ENCODE measurements at places on chromosomes 6 and 20. TPM values are rescaled to one million over a fixed set of nuclear protein-coding genes. Genes with fewer than 3 reads are reported as not detected.

The LY6G5B gene
- 12.7 TPM for total RNA-seq

The CPNE5 gene
- total RNA-seq = 0.96 TPM

DNA sequence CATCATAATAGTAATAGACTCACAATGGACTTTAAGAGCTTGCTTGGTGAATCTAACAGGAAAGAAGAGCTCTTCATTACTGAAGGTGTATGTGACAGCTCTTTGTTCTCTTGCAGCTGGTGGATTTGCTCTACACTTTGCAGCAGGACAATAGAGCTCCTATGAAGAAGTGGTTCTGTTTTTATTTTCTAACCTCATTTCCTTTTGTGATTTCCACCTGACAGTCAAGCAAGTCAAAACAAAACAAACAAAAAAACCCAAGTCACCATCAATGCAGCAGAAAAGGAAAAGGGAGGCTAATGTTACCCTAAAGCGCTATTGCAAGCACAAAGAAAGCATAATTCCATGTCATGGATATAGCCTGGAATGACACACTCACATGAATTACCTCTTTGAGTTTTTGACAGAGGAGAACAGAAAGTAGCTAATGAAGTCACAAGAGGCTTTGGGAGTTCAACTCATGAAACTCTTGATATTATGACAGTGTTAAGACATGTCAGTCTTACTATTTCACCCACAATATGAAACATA lies 1188.1 kb downstream of the EPHA7 start:
- no peak for DNase-seq

GRCh38 chr6:105601541-105602236 lies 198.8 kb upstream of the PREP start:
- peak; percentile 52 for DNase-seq

The SIRPD gene
- total RNA-seq = not detected

The NTSR1 gene
- total RNA-seq = under 0.01 TPM

- DNase-seq = no peak
Observed at GRCh38 chr6:5044866-5045265, 40.3 kb upstream of the PPP1R3G start.

The TP53TG5 gene
- total RNA-seq = not detected

GRCh38 chr20:41003143-41003935 lies 25.3 kb upstream of the TOP1 start:
- DNase-seq = peak; percentile 60

The SLC35D3 gene
- total RNA-seq = not detected

DNA sequence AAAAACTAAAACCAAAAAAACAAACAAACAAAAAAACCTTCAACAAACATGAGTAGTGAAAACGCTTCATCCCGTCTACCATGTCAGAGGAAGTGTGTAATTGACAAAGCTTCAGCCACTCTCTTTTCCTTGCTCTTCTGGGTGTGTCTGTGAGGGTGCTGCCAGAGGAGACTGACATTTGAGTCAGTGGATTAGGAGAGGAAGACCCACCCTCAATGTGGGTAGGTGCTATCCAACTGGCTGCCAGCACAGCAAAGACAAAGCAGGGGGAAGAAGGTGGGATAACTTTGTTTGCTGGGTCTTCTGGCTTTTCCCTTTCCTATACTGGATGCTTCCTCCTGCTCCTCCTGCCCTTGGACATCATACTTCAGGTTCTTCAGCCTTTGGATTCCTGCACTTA lies 145.6 kb downstream of the TASP1 start:
- DNase-seq = no peak

The SLA2 gene
- total RNA-seq = 0.66 TPM

DNA sequence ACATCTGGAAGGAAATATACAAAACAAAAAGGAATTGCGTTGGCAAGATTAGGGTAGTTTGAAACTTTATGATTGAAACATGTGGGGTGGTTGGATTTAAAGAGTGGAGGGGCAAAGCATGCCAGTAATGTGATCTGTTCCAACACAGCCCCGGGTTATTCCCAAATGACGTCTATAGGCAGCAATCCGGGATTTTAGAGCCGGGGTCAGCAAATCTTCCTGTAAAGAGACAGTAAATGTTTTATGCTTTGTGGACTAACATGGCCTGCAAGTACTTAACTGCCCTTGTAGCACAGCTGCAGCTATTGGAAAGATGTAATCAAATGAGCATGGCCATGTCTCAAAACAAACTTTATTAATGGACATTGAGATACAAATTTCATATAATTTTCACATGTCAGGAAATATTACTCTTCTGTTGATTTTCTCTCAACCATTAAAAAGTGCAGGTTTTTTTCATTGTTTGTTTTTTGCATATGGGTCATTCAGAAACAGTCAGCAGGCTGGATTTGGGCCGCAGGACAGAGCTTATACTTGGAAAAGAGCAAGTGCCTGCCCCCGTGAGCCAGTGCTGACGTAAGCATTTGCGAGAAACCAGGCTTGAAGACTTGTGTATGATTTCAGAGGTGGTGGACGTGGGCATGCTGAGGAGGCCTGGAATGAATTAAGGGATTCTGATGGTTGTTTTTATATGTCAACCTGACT lies 136.5 kb downstream of the DOK5 start:
- no peak for DNase-seq

The FOXQ1 gene
- 1.5 TPM for total RNA-seq

- no peak for DNase-seq
Observed at GRCh38 chr6:159646733-159647132, 46.3 kb downstream of the SOD2 start.

DNA sequence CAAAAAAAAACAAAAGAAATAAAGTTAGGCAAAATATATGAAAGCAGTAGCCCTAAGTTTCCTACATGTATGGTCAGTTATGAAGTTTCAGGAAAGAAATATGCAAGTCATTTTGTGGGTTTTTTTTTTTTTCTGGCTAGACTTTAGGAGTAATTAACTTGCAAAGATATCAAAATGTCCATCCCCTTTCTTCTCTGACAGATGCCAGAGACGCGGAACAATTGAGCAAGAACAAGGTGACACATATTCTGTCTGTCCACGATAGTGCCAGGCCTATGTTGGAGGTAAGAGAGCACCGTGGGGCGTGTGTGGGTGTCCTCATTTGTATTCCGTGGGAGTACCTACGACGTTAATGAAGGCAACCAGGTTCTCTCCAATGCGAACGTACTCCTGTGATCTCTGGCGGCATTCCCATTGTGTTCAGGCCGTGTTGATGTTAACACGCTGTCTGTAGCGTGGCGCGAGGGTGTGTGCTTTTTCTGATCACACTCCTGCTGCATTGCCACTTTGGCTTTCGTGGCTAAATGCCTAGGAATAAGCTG lies 19.5 kb downstream of the DUSP22 start:
- no peak for DNase-seq

DNA sequence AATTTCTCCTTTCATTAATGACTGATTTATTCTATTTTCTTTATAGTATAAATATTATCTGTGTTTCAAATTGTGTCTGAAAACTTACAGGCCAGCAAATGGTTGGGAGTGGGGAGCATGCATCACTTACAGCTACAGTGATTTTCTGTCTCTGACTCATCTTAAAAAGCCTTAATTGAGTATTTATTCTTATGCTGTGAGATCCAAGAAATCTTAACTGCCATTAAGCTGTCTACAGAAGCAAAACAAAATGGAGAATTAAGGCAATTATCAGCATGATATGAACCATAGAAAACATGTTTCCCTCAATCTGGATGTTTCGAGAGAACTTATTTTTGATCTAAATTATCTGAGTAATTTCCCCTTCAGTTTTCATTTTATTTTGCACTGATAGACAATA lies 831.2 kb downstream of the KIF16B start:
- DNase-seq = no peak

The SAMD10 gene
- 3.3 TPM for total RNA-seq

The MEI4 gene
- total RNA-seq = not detected

DNA sequence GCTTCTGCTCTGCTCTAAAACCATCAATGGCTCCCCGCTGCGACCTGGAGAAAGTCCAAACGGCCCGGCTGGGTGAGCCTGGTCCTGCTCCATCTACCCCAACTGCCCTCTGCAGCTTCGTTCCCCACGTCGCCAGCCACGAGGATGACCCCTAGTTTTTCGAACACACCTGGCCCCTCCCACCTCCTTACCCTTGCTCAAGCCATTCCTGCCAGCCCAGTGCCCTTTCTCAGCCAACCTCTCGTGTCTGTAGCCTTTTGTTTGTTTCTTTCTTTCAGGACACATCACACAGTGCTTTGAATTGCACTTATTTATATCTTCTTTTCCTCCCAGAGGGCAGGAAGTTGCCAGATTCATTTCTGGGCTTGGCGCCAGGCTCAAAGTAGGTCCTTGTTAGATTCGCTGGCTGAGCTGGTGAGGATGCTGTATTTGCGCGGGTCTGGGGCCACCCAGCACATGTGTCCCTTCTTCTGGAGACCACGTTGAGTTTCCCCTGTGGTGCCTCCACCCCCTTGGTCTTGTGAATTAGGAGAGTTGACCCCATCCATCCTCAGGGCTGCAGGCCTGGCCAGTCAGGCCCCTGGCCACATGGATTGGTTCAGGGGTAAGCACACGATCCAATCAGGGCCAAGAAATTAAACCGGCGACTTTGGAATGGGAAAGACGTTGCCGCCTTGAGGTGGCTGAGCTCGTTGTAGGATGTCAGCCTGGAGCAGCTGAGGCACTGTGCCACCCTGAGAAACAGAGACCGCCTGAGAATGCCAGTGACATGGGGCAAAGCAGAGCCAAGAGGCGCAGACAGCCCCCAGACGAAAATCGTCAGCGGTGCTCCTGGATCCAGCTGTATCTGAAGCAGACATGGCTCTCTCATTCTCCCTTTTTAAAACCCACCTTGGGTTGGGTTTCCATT lies 156.0 kb downstream of the CEBPB start:
- DNase-seq = peak; percentile 93

- DNase-seq = peak; percentile 71
Observed at GRCh38 chr6:41577356-41578216, 31.4 kb downstream of the FOXP4 start.

The SLC16A10 gene
- 1.3 TPM for total RNA-seq

GRCh38 chr6:160252073-160252813 lies 6.4 kb downstream of the SLC22A2 start:
- DNase-seq = no peak

- no peak for DNase-seq
Observed at GRCh38 chr6:6366803-6367202, 46.3 kb upstream of the F13A1 start.

- DNase-seq = no peak
Observed at GRCh38 chr20:22616551-22616950, 32.2 kb upstream of the FOXA2 start.

GRCh38 chr6:8243475-8243874 lies 141.1 kb upstream of the EEF1E1 start:
- no peak for DNase-seq

DNA sequence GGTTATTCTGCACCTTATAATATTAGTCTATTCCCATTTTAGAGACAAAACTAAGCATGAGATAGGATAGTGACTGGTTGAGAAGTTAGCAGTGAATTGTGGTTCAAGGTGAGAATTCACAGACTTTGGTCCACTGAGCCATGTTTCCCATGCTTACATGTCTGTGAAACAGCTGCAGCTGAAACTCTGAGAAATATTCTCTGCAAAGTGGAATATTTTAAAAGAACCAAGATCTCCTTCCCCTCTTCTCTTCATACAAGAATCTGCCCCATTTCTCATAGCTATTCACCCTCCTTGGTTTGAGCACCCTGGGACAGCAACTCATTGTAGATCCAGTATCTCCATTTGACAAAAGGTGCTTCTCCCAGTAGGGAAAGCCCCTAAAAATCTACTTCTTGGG lies 70.2 kb upstream of the TMEM170B start:
- no peak for DNase-seq

DNA sequence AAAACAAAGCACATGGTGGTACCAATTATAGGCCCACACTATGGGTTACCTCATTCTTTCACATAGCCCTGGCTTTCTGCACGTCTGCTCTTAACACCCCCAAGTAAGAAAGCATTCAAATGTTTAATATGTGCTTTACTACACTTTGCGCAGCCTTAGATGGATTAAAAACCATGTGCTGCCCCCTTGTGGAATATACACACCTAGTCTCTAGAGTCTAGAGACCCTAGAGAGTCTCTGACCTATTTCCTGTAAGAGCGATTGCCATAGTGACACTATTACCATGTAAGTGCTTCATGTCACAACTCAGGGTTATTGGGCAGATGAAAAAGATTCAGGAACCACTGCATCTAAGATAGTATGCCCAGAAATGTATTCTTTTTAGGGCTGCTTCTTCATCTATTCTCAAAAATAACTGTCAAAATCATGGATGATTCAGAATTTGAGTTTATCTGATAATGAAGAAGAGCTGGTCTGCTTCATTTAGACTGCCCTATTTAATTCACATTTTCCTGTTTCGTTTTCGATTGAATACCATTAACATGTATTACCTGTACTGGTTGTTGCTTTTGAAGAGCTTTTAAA lies 186.3 kb downstream of the ADGB start:
- no peak for DNase-seq

GRCh38 chr20:33900521-33901131 lies 89.5 kb downstream of the CHMP4B start:
- DNase-seq = no peak

DNA sequence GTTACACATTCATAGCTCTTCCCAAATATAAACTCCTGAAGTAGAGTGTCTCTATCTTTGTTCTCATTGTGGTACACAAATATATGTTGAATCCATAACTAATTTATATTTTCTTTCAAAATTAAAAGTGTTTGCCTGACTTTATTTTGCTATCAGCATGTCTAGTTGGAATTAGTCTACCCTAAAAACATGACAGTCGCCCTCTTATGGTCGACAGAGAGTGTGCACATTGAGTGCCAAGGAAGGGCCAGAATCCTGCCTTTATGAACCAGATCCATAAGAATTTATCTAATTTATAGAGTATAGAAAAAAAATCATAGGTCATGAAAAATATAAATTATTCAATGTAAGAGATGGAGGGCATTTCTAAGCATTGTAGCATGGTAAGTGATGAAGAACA lies 12.3 kb upstream of the DEFB112 start:
- DNase-seq = no peak

The HSPA12B gene
- 9.3 TPM for total RNA-seq

- no peak for DNase-seq
Observed at GRCh38 chr20:1378735-1379125, 14.1 kb downstream of the FKBP1A start.

The PRSS35 gene
- not detected for total RNA-seq

DNA sequence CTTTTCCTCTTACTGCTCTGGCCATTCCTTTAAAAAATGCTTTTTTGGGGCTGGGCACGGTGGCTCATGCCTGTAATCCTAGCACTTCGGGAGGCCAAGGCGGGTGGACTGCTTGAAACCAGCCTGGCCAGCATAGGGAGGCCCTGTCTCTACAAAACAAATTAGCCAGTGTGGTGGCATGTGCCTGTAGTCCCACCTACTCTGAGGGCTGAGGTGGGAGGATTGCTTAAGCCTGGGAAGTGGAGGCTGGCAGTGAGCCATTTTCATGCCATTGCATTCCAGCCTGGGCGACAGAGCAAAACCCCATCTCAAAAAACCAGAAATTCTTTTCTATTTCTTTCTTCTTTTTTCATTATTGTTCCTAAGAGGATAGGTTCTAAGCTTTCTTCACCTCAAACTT lies 36.9 kb upstream of the RNF144B start:
- no peak for DNase-seq

The CAGE1 gene
- not detected for total RNA-seq

GRCh38 chr6:52647199-52647598 lies 23.7 kb upstream of the TMEM14A start:
- no peak for DNase-seq

GRCh38 chr6:158164579-158165170 lies 3.4 kb downstream of the SERAC1 start:
- DNase-seq = no peak

GRCh38 chr20:61045876-61046585 lies 206.0 kb upstream of the CDH4 start:
- no peak for DNase-seq

- DNase-seq = no peak
Observed at GRCh38 chr6:129209355-129209754, 326.4 kb downstream of the LAMA2 start.

Measured in breast epithelium (tissue), 4 donors.